ENCODE measurements at places on chromosomes 12 and 14.

DNA sequence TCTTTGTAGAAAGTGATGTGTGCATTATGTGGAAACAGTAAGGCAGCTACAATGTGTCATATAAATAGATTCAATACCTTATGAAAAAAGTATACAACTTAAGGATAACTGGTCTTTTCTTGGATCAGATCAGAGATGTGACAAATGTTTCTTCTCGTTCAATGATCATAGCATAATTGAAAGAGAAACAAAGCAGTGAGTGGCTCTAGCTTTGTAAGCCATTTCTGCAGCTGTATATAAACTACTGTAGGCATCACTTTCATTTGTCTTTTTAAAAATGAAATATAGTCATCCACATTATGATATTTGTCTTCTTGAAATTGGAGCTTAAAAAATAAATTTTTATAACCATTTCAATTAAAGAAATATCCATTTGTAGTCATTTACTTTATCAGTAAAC, 63.8 kb upstream of the LMO3 start:
- DNase-seq = no peak

GRCh38 chr14:26190646-26191045, 407.2 kb downstream of the NOVA1 start:
- no peak for DNase-seq

- DNase-seq = no peak
These were observed 141.6 kb downstream of the GPHN start for GRCh38 chr14:66649498-66649897.

GRCh38 chr12:94150240-94151121, 2.1 kb downstream of the PLXNC1 start:
- DNase-seq = peak; percentile 51

DNA sequence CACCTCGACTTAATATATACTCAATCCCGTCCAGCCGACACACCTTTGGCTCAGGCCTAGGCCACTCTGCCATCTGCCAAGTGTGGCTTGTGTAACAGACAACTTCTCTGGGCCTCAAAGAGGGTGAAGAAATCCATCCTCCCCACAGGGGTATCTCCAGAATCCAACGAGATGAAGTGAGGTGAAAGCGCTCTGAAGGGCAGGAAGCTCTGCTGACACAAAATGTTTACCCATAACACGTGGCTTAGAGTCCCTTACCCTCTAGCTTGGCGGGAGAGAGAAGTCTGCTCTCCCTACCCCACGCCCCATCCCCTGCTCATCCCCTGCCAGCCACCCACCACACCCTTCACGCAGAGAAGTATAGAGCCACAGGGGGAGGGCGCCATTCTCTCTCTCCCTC, 13.0 kb downstream of the ZBTB39 start:
- DNase-seq = no peak

DNA sequence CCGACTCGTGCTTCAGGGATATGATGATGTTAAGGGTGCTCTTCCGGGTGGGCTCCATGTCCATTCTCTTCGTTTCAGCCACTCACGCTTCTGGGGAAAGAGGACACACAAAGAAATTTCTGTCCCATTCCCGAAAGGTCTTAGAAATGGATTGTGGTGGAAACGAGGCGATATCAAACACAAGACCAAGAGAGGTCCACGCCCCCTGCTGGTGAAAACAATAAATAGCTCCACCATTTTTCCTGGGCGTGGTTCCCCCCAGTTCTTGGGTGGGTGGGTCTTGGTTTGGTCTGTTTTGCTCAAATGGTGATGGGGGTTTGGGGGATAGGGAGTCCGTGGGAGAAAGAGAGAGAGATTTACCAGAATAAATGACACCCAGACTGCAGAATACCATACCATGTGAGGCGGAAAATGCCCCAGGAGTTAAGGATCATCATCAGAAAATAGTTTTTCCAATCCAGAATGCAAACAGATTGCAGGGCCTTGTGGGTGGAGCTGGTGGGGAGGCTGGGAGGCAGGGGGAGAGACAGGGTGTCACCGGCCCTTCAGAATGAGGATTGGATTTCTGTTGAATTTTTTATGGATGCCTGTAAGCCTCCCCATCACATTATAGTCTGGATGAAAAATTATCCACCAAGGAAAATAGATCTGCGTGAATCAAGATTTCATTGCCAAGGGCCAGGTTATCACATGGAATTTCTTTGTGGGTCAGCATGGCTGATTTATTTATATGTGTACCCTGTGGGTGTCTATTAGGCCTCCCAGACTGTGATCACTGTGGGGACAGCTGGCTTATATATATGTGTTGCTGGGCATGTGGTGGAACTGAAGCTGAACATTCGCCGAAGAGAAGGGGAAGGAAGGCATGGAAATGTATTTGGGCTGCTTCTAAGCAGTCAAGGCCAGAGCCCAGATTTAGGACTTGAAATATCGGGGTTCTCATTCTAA, 55.8 kb downstream of the SRRM4 start:
- peak; percentile 1 for DNase-seq

- no peak for DNase-seq
These were observed 31.0 kb downstream of the RTL1 start for GRCh38 chr14:100872259-100873095.

- no peak for DNase-seq
These were observed 10.7 kb upstream of the SLC6A13 start for GRCh38 chr12:273382-273781.

DNA sequence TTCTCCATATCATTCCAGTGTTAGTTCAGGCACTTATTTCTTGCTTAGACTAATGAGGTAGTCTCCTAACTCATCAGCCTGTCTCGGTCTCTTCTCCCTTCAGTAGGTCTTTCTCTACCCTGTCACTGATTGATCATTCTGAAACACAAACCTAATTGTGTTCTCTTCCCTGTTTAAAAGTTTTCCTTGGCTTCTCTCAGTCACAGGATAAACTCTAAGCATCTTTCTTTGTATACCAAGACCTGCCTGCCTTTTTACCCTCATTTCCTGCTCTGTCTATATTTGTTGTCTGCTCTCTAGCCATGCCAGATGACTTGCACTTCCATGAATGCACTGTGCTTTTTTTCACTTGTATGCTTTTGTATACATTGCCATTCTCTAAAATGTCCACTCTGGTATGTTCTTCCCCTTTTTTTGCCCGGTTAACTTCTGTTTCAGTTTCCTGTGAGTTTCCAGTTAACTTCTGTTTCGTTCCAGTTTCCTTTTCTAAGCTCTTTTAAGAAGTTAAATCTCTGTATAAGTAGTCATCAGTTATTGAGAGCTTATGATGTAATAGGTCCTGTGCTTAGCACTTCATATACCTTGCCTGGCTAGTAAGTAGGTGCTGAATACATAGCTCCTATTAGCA, 12.8 kb downstream of the DIP2B start:
- DNase-seq = peak; percentile 39

GRCh38 chr12:58557171-58557570, 363.1 kb downstream of the LRIG3 start:
- no peak for DNase-seq

- DNase-seq = no peak
These were observed 40.8 kb upstream of the POC1B start for GRCh38 chr12:89566615-89567014.

- DNase-seq = no peak
These were observed 15.7 kb downstream of the SNRPF start for GRCh38 chr12:95874452-95874851.

GRCh38 chr12:52023182-52023975, 16.6 kb downstream of the TAMALIN start:
- peak; percentile 90 for DNase-seq

DNA sequence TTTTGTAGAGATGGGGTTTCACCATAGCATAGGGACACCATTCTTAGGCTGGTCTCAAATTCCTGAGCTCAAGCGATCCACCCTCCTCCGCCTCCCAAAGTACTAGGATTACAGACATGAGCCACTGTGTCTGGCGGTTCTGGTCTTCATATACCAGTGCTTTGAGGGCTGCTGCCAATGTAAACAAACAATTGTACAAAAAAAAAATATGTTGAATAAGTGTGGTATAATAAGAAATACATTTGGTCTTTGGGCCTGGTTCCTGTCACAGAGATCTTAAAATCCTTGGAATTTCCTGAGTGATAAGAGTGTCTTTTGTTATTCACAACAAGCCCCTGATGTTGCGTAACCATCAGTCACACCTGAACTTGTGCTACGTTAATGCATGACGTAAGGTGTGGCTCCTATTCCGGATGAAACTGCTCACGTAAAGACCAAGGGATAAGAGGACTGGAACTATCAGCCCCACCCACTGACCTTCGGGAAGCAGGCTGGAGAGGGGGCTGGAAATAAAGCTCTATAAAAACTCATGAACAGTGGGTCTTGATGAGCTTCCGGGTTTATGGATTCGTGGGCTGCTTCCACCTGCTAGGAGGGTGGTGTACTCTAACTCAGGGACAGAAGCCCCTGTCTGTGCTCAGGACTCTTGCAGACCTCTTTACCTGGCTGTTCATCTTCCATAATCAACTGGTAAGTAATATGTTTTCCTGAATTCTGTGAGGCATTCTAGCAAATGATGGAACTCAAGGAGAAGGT, 16.5 kb upstream of the RIMKLB start:
- DNase-seq = no peak

Measured in CD4-positive, alpha-beta T cell treated with Interleukin-17A for 1 hour (primary cell).